Breast epithelium (tissue), 4 donors: ENCODE measurements at places on chromosomes 6 and 20. TPM values are rescaled to one million over a fixed set of nuclear protein-coding genes. Genes with fewer than 3 reads are reported as not detected.

DNA sequence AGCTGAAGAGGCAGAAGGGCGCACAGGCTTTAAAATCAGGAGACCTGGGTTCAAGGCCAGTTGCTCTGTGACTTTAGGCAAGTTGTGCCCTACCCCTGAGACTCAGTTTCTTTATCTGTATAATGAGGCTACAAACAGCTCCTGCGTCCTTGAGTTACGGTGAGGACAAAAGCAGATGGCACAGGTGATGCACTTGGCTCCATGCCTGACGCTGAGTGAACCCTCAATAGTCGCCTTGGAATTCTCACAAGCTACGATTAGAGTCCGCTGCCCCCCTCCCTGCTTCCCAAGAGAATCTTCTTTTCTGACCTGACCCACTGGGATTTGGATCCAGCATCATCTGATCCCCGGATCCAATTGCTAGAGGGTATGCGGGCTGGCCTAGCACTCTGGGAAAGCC is 6.4 kb downstream of the KCNG1 start:
- no peak overlapping the region for H3K4me3 ChIP-seq
- no peaks in the 10 kb centered on the region for H3K36me3 ChIP-seq
- no peak for DNase-seq
- H3K27ac ChIP-seq = no peak overlapping the region
- H3K27me3 ChIP-seq = no peaks in the 10 kb centered on the region

- no peak overlapping the region for H3K27ac ChIP-seq
- DNase-seq = no peak
- H3K4me1 ChIP-seq = no peaks in the 10 kb centered on the region
- no peak overlapping the region for H3K4me3 ChIP-seq
- H3K36me3 ChIP-seq = peaks cover 3% of the 10 kb centered on the region
- H3K27me3 ChIP-seq = no peaks in the 10 kb centered on the region
Measured at GRCh38 chr6:79676785-79677736, 45.9 kb downstream of the SH3BGRL2 start.

DNA sequence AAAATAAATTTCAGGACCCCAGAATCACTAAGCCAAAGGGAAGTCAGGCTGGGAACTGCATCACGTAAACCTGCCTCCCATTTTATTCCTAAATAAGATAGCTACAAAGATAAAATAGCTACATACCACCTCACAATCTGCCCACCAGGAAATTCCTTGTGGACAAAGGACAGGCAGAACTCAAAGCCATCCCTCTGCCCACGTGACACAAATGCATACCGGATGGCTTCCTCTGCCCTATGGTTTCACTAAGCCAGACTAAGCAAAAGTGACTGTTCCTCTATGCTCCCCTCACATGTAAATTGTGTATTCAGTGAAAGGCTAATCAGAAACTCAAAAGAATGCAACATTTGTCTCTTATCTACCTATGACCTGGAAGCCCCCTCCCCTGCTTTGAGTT is 15.0 kb downstream of the MBOAT1 start:
- no peak for DNase-seq
- no peak overlapping the region for H3K4me3 ChIP-seq
- H3K36me3 ChIP-seq = no peaks in the 10 kb centered on the region
- H3K27me3 ChIP-seq = no peaks in the 10 kb centered on the region
- H3K27ac ChIP-seq = no peak overlapping the region
- no peaks in the 10 kb centered on the region for H3K4me1 ChIP-seq

DNA sequence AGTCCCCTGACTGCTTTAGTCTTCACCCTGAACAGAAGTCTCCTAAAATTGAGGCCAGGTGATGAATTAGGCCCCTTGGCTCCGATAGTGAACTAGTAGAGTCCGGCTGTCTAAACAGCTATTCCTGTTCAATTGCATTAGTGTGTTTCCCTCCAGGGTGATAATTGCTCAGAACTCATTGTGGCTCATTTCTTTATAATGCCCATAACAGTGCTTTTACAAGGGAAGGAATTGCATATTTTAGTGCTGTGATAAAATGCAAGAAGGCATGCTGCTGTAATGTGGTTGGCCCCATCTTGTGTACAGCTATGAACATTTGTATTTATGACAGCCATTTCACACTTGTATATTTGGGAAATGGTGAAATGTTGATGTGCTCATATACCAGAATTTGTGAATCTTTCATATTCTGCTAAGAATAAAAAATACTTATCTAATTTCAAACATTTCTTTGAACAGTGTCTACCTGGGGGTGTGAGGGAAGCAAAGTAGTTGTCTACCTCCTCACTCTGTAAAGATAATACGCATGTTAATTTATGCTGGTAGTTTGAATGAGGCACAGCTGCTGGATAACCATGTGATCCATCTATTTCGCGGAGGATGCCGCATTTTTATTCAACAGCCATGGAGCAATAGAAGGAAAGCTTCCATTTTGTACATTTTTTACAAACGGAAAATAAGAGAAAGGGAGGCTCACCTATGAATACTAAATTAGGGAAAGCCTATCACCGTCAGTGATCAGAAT is 451.4 kb downstream of the NKAIN2 start:
- no peaks in the 10 kb centered on the region for H3K27me3 ChIP-seq
- H3K4me3 ChIP-seq = no peak overlapping the region
- no peaks in the 10 kb centered on the region for H3K4me1 ChIP-seq
- no peak overlapping the region for H3K27ac ChIP-seq
- no peak for DNase-seq

DNA sequence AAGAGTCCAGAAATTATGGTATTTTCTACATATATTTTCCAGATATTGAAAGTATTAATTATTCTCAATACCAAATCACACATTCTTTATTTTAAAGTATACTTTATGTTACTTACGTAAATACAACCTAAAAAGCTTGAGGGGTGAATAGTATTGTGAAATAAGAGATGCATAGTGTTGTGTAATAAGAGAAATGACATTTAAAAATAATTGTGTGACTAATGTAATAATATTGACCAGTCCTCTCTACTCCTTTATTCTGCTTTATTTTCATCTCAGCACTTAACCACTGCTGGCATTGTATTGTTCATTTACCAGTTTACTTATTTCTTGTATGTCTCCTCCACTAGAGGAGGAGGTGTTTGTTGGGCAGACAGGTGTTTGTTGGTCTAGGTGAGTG is 135.6 kb downstream of the EYA4 start:
- DNase-seq = no peak
- H3K27ac ChIP-seq = no peak overlapping the region
- no peaks in the 10 kb centered on the region for H3K36me3 ChIP-seq
- no peaks in the 10 kb centered on the region for H3K4me1 ChIP-seq

GRCh38 chr6:19578481-19578880 is 258.7 kb upstream of the ID4 start:
- H3K36me3 ChIP-seq = no peaks in the 10 kb centered on the region
- no peak for DNase-seq
- H3K4me1 ChIP-seq = no peaks in the 10 kb centered on the region
- no peak overlapping the region for H3K4me3 ChIP-seq
- no peaks in the 10 kb centered on the region for H3K27me3 ChIP-seq

DNA sequence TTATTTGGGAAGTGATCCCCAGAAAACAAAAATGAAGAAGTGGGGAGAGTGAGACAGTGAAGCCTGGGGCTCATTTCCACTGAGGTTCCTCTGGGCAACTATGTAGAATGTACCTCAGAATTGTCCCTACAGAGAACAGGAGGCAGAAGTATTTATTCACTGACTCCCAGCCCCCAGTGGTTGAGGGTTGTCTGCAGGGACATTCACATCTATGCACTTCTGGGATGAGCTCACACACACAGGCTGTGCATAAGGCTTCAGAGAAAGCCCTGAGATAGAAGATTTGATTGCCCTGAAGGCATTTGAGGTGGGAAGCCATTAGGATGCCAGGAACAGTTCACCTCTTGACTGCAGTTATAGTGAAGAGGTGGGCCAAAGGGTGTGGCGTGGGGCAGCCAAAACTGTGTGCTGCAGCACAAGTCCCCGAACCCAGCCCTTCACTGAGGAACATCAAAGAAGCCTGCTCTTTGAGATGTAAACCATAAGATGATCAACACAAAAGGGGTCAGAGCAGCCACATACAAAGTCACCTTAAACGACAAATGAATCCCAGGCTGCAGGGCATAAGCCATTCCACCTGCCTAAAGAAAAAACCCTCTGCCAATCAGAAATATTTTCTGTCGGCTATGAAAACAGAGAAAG is 853.8 kb upstream of the FLRT3 start:
- no peaks in the 10 kb centered on the region for H3K27me3 ChIP-seq
- no peak overlapping the region for H3K27ac ChIP-seq
- no peaks in the 10 kb centered on the region for H3K36me3 ChIP-seq
- DNase-seq = no peak
- no peaks in the 10 kb centered on the region for H3K4me1 ChIP-seq
- H3K4me3 ChIP-seq = no peak overlapping the region

GNMT gene
- 5.9 TPM for total RNA-seq

CDH4 gene
- total RNA-seq = not detected

TMEM74B gene
- total RNA-seq = 0.73 TPM

DNA sequence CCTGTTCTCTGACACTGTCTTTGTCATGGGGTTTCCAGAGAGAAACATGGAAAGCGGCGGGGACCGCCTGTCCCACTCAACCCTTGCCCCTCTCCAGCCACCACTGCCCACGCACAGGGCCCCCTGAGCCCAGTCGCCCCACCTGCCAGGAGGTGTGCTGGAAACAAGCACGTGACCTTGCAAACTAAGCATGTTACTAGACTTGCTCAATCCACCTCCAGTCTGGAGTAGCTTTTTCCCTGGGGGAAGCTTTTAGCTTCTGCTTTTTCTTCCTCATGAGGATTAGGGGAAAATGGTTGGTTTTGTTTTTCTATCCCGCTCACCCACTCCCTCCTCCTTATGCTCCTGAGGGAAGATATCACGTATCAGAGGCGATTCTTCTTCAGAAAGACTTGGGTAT is 105.7 kb downstream of the PLEKHG1 start:
- no peak for DNase-seq
- H3K4me1 ChIP-seq = no peaks in the 10 kb centered on the region
- H3K36me3 ChIP-seq = no peaks in the 10 kb centered on the region
- H3K27me3 ChIP-seq = no peaks in the 10 kb centered on the region
- H3K4me3 ChIP-seq = no peak overlapping the region
- no peak overlapping the region for H3K27ac ChIP-seq

DNA sequence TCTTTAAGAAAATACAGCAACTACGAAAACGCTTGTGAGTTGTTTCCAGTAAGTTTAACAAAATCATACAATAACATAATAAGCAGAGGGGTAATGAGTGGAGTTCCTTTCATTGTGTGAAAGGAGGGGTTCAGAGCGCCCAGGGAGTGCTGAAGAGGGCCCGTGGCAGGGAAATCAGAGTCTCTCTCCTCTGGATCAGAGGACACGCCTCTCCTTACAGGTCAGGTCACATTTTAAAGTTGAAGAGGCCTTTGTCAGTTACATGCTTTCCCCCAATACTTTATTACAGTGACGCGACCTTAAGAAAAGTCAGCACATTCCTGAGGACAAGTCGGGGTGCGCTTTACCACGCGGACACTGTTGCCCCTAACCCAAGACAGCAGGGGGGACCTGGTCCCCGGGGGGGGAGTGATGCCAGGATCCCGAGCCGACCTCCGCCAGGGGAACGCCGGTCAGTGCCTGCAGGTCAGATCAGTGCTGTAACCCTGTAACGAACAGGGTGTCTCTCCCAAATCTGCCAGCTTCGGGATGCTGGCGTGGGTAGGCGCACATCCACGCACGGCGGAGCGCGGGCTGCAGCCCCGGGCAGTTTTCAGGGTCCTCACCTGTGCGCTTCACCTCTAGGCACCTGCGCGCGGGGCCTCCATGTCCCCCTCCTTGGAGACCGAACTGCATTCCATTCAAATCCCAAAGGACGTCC is 848 bp downstream of the DACT2 start:
- H3K27me3 ChIP-seq = no peaks in the 10 kb centered on the region
- H3K27ac ChIP-seq = peak overlapping the region; percentile 38
- H3K4me1 ChIP-seq = no peaks in the 10 kb centered on the region
- H3K36me3 ChIP-seq = no peaks in the 10 kb centered on the region

PDE10A gene
- total RNA-seq = 2.7 TPM

DNA sequence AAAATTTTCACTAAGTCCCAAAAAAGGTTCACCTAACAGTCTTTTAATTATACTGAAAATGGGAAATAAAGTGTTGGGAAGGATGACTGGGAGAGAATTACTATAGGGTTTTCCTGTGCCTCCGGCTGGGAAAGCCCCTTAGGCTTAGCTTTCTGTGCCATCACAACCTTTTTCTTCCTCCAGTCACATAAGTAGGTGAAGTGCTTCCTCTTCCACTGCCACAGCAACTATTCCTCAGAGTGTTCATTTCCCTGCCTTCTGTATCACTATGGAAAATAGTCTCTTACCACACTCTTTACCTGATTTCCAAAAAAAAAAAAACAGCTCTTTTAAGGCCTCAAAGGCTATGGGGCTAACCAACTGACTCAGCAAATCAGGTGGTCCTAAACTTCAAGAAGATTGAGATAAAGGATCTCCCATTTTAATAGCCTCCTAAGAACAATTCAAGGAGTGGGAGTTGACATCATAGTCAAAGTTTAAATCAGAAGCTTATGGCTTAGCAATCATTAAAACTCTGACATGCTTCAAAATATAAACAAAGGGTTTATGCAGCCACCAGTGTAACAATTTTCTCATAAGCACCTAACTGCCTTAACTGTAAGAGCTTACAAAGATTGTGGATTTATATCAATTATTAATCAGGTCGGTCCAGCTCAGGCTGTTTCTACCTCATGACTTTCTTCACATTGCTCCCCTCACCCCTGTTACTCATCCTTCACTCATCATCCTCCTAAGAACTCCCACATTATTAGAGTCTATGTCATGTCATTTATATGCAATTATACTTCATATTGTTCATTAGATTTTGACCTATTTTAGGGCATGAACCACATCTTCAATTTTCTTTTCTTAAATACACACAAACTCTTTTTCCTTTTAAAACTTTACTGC is 95.3 kb downstream of the RNGTT start:
- no peak overlapping the region for H3K4me3 ChIP-seq
- H3K36me3 ChIP-seq = no peaks in the 10 kb centered on the region
- no peaks in the 10 kb centered on the region for H3K4me1 ChIP-seq
- no peak for DNase-seq
- H3K27ac ChIP-seq = no peak overlapping the region

DNA sequence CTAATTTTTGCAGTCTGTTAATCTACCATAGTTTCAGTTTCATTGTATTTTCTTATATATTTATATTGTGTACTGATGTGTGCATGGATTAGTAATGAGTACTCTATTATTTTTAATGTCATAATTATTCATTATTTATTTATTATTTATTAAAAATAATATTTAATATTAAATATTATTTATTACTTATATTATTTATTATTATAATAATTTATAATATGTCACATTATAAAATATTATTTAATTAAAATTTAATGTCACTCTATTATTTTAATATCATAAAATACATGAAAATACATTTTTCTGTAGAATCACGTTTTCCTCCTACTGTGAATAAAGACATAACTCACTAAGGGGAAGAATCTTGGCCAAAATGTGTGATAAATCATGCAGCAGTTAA is 30.5 kb downstream of the POM121L2 start:
- no peak overlapping the region for H3K27ac ChIP-seq
- H3K36me3 ChIP-seq = no peaks in the 10 kb centered on the region
- H3K27me3 ChIP-seq = peaks cover 95% of the 10 kb centered on the region
- no peak for DNase-seq
- no peak overlapping the region for H3K4me3 ChIP-seq
